ENCODE measurements at places on chromosomes 5 and 9. TPM values are rescaled to one million over a fixed set of nuclear protein-coding genes. Genes with fewer than 3 reads are reported as not detected.

Gene CER1
- 0.32 TPM for total RNA-seq

Gene DOK3
- total RNA-seq: 10.5 TPM

GRCh38 chr5:83156001-83156400 is 78.7 kb downstream of the XRCC4 start:
- no peak overlapping the region for H3K4me3 ChIP-seq
- H3K27me3 ChIP-seq: no peaks in the 10 kb centered on the region
- no peak for DNase-seq
- H3K27ac ChIP-seq: no peak overlapping the region

GRCh38 chr9:37931592-37931991 is 27.7 kb upstream of the SLC25A51 start:
- DNase-seq: no peak
- no peaks in the 10 kb centered on the region for H3K27me3 ChIP-seq

GRCh38 chr5:87393331-87393730 is 19.4 kb downstream of the CCNH start:
- no peak overlapping the region for H3K27ac ChIP-seq
- no peak for DNase-seq
- H3K36me3 ChIP-seq: peaks cover 20% of the 10 kb centered on the region
- H3K4me3 ChIP-seq: no peak overlapping the region
- no peaks in the 10 kb centered on the region for H3K27me3 ChIP-seq
- no peaks in the 10 kb centered on the region for H3K4me1 ChIP-seq

DNA sequence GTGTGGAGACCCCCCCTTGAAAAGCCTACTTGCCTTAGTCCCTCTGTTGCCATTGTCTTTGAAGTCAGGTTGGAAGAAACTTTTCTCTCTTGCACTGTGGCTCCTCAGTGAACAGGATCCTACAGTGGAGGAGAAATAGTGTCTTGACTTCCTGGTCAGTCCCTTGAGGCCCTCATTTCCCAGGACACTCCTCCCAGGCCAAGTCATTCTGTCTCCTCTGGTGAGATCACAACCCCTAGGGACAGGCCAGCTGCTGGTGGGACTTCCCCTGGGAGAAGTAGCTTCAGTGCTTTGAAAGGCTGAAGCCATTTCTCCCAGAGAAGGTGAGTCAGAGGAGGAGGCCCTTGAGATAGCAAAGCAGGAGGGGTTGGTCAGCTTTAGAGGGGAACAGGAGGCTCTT is 10.1 kb upstream of the GRIA1 start:
- DNase-seq: no peak
- H3K4me1 ChIP-seq: no peaks in the 10 kb centered on the region
- H3K27me3 ChIP-seq: peaks cover 4% of the 10 kb centered on the region
- no peaks in the 10 kb centered on the region for H3K36me3 ChIP-seq
- H3K27ac ChIP-seq: no peak overlapping the region

GRCh38 chr9:84136119-84136868 is 155.7 kb downstream of the RMI1 start:
- no peaks in the 10 kb centered on the region for H3K36me3 ChIP-seq
- DNase-seq: no peak
- no peak overlapping the region for H3K27ac ChIP-seq
- H3K27me3 ChIP-seq: peaks cover 29% of the 10 kb centered on the region
- no peak overlapping the region for H3K4me3 ChIP-seq
- H3K4me1 ChIP-seq: peaks cover 23% of the 10 kb centered on the region

GRCh38 chr9:128495804-128496417 is 8.6 kb upstream of the GLE1 start:
- H3K36me3 ChIP-seq: peaks cover 5% of the 10 kb centered on the region
- no peak for DNase-seq
- no peak overlapping the region for H3K4me3 ChIP-seq
- no peaks in the 10 kb centered on the region for H3K27me3 ChIP-seq
- H3K4me1 ChIP-seq: no peaks in the 10 kb centered on the region

- no peak for DNase-seq
- peaks cover 11% of the 10 kb centered on the region for H3K4me1 ChIP-seq
- no peak overlapping the region for H3K27ac ChIP-seq
- H3K36me3 ChIP-seq: peaks cover 3% of the 10 kb centered on the region
- H3K4me3 ChIP-seq: no peak overlapping the region
Observed at GRCh38 chr5:67188274-67189078, 8.1 kb downstream of the CD180 start.

DNA sequence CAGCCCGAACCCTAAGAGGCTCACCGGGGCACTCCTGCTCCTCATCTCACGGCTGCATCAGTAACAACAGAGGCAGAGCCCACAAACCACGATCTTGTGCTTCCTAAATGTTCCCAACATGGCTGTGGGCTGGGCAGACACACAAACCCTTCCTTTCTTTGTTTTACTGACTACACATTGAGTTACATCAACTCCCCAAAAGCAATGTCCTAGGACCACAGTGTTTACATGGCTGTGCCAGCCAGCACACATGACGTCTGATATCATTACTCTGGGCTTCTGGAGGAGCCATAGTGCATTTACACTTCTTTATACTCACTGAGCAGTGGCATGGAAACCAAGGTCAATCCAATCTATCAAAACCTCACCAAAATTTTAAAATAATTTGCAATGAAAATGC is 101.4 kb downstream of the LHFPL2 start:
- no peaks in the 10 kb centered on the region for H3K27me3 ChIP-seq
- H3K27ac ChIP-seq: no peak overlapping the region
- DNase-seq: no peak
- H3K36me3 ChIP-seq: peaks cover 14% of the 10 kb centered on the region
- peaks cover 23% of the 10 kb centered on the region for H3K4me1 ChIP-seq

DNA sequence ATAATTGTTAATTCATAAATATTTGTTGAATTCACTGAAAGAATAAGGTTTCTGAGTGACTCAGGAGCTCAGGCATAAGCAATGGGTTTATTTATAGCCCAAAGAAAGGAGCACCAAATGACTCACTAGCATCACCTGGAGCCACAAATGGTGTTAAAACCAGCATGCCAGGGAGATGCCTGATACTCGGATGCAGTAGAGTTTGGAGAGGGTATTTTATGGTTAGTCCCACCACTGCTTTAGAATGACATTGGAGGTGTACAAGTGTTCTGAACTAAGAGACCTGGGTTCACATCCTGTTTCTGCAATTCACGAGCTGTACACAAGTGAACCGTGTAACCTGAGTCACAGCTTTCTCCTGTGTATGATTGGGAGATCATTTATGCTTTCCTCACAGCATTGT is 25.2 kb downstream of the CCL28 start:
- H3K4me3 ChIP-seq: no peak overlapping the region
- DNase-seq: no peak
- H3K4me1 ChIP-seq: no peaks in the 10 kb centered on the region

DNA sequence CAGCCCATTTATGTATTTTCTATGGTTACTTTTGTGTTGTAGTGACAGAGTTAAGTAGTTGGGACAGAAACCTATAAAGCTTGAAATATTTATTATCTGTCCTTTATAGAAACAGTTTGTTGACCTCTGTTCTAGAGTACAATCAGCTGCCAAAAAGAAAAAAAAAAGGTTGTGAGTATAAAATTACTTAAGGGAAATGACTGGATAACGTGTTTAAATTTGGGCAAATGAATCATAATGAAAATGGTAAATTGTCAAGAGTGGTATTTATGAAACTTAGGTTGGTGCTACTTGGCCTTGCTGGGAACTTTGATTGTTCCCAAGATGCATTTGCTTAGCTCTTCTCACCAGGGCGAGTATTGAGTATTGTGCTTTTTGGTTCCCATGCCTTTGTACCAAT is 70.2 kb upstream of the IL6ST start:
- H3K36me3 ChIP-seq: no peaks in the 10 kb centered on the region
- no peak for DNase-seq
- no peaks in the 10 kb centered on the region for H3K27me3 ChIP-seq
- no peak overlapping the region for H3K27ac ChIP-seq
- H3K4me1 ChIP-seq: no peaks in the 10 kb centered on the region

GRCh38 chr5:145111420-145111819 is 723.7 kb downstream of the PRELID2 start:
- no peak overlapping the region for H3K4me3 ChIP-seq
- no peaks in the 10 kb centered on the region for H3K4me1 ChIP-seq
- H3K36me3 ChIP-seq: peaks cover 2% of the 10 kb centered on the region
- no peak for DNase-seq

DNA sequence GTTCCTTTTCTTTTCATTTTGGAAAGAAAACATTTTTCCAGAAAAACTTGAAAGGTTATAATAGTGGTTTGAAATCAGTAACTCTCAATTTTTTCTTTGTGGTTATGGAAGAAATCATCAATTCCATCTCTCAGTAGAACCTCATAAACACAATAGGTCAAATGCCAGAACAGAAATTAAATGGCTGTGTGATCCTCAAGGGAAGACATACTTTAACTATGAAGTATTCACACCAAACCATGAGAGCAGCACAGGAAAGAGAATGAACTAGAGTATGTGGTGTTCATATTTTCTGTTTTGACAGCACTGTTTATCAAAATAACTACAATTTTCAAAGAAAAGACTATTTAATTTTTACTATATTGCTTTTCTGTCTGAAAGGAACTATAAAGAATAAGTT is 29.7 kb upstream of the EFNA5 start:
- peaks cover 27% of the 10 kb centered on the region for H3K4me1 ChIP-seq
- H3K36me3 ChIP-seq: no peaks in the 10 kb centered on the region
- no peaks in the 10 kb centered on the region for H3K27me3 ChIP-seq
- H3K27ac ChIP-seq: no peak overlapping the region
- H3K4me3 ChIP-seq: no peak overlapping the region
- no peak for DNase-seq

- peaks cover 7% of the 10 kb centered on the region for H3K27me3 ChIP-seq
- peaks cover 16% of the 10 kb centered on the region for H3K4me1 ChIP-seq
- H3K36me3 ChIP-seq: no peaks in the 10 kb centered on the region
- H3K4me3 ChIP-seq: peak overlapping the region; percentile 33
Observed at GRCh38 chr5:173573126-173573960, 43.1 kb downstream of the BOD1 start.

GRCh38 chr5:181036816-181037364 is 3.2 kb upstream of the BTNL9 start:
- no peaks in the 10 kb centered on the region for H3K36me3 ChIP-seq
- H3K27me3 ChIP-seq: peaks cover 66% of the 10 kb centered on the region
- no peak overlapping the region for H3K4me3 ChIP-seq
- no peaks in the 10 kb centered on the region for H3K4me1 ChIP-seq
- no peak overlapping the region for H3K27ac ChIP-seq
